ENCODE measurements at places on chromosomes 11 and 22.

GRCh38 chr11:32602657-32603415 is 19.2 kb downstream of the EIF3M start:
- DNase-seq, result no peak

- no peak for DNase-seq
Observed at GRCh38 chr11:23789200-23789853, 707.5 kb upstream of the LUZP2 start.

DNA sequence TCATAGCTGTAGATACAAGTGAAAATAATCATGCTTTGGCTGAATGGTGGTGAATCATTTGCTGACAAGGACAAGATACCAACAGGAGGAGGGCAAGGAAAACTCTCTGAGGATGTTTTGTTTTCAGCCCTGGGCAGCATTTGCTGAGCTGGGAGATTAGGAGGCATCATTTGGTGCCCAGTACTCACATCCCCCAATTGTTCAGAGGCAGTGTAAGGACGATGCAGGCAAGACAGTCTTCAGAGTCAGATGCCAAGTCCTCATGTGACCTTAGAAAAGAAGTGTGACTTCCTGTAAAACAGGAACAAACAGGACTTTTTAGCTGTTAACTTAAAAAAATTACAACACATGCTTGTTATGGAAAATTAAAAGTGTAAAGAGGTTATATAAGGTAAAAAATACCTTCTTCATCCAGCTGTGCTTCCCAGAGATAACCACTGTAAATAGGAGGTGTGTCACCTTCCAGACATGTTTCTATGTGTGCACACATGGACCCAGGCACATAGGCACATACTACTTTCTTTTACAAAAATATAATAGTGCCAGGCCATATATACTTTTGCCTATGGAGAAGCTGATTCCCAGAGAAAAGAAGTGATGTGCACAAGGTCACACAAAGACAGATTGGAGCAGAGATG is 18.0 kb downstream of the CNTF start:
- DNase-seq, result no peak

DNA sequence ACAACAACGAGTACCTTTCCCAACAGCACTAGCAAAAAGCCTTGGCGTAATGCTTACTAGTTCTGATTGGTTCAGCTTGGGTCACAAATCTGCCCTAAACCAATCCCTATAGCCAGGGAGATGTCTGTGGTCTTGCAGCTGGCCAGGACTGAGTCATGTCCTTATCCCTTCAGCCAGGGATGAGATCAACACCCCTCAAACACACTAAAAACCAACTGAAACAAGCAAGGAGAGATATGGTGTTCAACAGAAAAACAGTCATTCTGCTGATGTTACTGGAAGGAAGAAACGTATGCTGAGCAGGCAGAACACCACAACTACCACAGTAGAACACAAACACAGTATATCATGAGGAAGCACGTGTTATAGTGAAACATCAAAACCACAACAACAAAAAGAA is 375.6 kb downstream of the LARGE1 start:
- no peak for DNase-seq

- no peak for DNase-seq
Observed at GRCh38 chr11:70705097-70705496, 306.8 kb downstream of the CTTN start.

- DNase-seq, result no peak
Observed at GRCh38 chr11:35635933-35636332, 17.7 kb downstream of the FJX1 start.

DNA sequence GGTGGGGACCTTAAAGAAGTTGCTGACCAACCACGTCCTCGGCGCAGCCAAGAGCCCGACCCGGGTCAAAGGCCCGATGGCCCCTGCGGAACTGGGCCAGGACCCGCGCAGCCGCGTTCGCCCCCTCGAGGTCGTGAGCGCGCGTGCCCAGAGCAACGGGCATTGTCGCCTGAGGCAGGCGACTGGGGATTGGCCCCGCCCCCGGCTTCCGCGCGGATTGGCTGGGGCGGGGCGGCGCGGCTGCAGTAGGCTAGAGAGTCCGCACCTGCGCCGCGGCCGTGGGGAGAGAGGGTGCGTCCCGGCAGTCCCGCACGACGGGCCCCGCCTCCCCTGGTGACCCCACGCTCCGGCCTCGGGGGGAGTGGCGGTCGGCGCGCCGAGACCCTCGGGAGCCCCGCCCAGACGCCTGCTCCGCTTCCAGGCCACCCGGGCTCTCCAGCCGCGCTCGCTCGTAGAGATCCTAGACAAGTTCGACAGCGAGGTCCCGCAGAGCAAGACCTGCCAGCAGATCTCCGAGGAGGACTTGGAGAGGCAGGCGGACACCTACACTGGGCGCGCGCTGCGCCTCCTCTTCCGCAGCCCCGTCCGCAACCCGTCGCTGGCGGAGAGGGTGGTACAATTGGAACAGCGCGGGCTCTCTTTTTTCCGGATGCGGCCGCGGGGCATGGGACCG is 8.3 kb upstream of the PPIL2 start:
- peak; percentile 66 for DNase-seq

- no peak for DNase-seq
Observed at GRCh38 chr22:46149512-46150033, 753 bp upstream of the PPARA start.

GRCh38 chr11:117541211-117541610 is 213.6 kb downstream of the CEP164 start:
- no peak for DNase-seq

- DNase-seq, result no peak
Observed at GRCh38 chr11:117300283-117300663, 9.1 kb downstream of the BACE1-AS start.

Measured in stimulated activated CD8-positive, alpha-beta memory T cell treated with anti-CD3 and anti-CD28 coated beads, Interleukin-15, amount 100 ng/mL, for 24 hours (primary cell).